ENCODE measurements at places on chromosomes 4 and X.

- DNase-seq: no peak
These were observed 57.1 kb upstream of the USP38 start for GRCh38 chr4:143127621-143128020.

DNA sequence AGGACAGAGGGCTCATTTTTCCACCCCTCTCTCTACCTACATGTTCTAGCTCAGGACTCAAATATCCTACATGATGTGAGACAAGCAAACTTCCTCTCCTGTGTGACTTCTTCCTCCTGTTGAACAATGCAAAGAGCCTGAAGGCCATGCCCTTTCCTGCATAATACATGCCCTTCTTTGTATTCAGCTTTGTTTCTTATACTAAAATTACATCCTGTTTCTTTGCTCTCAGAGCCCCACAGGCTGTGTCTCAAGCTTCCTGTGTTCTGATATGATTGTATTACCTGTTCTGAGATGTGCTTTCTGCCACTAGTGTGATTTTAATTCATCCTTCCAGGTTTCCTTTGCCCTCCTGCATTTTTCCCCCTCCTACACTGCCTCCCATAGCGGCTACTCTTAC lies 166.4 kb upstream of the AFF2 start:
- no peak for DNase-seq

DNA sequence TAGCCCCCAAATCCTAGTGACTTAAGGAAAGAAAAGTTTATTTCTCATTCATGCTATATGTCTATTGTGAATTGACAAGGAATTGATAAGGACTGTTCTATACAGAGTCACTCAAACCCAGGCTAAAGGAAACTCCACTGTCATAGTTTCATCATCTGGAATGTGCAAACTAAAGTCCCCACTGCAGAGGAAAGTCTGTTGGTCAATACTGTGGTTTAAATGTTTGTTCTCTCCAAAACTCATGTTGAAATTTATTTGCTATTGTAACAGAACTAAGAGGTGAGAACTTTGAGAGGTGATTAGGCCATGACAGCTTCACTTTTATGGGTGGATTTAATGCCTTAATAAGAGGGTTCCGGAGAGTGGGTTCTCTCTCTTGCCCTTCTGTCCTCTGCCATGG lies 149.6 kb downstream of the COX18 start:
- no peak for DNase-seq

DNA sequence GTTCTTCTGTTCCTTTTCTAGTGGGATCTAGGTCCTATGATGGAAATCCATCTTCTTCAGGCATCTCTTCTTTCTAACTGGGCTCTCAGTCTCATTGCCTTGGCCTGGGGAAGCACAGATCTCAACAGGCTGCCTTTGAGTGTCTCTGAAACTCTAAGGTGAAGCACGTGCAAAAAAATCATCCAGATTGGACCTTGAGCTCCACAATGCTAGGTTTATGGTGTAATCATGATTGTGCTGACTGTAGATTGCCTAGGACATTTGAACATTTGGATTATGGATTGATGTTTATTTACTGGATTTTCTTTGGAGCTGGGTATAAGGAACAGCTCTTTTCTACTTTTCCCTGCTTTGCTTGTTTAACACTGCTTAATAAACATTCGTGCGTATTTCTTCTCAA lies 191.5 kb upstream of the NR3C2 start:
- no peak for DNase-seq

DNA sequence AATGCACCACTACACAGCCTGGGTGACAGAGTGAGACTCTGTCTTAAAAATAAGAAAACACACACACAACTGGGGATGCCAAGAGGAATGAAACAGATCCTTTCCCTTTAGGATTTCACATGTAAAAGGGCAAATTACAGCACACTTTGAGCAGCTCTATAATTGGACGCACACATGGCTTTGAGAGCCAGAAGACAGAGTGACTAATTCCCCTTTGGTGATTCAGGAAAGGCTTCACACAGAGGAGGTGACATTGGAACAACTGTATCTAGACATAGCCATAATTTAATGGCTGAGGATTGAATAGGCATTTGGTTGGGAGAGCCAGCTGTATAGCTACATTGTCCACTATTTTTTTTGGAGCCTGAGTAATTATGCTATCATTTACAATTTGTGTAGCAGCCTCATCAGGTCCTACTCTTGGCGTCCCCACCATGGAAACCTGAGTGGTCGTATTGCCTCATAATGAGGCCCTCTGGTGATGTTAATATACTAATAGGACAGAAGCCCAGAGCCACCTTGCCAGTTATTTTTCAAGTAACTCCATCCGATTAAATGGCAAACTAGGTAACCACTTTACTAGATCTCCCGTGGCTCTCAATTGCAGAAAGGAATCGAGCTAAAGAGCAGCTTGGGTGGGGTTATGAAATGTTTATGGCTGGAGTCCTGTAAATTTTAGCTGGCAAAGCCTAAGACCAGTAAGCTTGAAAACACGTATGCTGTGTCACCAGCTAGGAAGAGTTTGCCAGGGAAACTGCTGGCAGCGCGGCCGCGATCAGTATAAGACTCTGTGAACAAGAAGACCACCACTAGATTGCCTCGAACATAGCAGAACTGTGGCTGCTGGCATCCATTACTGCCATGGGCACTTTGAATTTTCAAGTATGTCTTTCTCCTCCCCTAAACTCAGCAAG lies 8.5 kb upstream of the PPEF1 start:
- no peak for DNase-seq

GRCh38 chr4:153433754-153434105 lies 32.4 kb upstream of the TMEM131L start:
- DNase-seq: no peak

DNA sequence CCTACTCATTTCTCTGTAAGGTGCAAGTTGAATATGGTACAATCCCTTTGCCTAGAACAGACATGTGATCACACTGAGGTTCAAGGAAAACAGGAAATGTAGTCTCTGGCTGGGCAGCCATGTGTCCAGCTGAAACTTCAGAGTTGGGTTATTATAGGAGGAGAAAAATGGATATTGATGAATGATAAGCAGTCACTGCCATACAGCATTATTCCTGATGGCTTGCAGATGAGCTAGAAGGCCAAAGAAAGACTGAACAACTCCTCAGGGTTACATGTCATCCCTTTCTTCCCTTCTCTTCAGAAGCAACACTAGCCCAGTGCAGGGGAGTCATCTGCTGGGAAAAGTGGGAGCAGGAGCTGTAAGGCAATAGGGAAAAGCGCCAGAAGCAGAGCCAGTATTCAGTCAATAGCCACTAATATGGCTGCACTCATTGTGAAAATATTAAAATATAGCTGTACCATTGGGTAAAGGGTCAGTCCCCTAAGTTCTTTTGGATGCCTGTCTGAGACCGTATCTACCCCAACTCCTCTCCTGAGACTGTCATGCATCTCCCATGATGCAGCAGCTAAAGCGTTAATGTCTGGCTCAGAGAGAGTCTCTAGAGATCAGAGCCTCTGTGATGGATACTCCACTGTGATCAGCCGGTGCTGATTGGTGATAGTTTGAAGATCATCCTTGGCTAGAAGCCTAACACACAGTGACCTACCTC lies 20.5 kb downstream of the PHOX2B start:
- DNase-seq: no peak

- DNase-seq: no peak
These were observed 50.4 kb downstream of the CCDC160 start for GRCh38 chrX:134287346-134287745.

DNA sequence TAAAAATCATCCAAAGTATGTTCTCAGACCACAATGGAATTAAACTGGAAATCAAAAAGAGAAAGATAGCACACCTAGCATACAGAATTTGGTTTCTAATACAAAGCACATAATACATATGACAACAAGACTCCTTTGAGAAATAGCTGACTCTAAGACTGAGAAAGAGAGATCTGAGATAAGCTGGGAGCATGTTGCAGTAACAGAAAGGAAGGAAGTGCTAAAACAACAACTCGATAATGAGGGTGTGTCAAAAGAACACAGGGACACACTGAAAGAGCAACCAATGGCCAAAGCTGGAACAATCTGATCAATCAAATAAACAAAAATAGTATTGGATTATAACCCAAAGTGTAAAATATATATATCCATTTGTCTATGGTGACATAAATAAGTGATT lies 586.6 kb downstream of the C4orf33 start:
- no peak for DNase-seq

DNA sequence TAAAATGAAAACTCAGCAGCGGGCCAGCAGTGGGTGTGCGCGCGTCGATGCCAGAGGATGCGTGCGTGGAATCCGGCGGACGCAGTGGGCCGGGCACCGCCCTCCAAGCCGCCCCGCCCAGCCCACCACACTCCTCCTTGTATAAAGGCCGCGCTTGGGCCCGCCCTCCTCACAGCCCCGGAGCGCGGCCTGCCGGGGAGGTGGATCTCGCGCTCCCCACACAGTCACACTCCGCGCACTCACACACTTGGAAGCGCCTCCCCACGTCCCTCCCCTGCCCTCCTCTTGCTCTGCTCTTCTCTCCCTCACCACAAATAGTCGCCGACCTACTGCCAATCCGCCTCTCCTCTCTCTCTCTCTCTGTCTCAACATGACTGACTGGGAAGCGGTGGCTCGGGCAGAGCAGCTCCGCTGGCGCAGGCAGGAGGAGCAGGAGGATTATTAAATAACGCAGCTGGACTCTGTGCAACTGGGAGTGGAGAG lies at the start of gene CCSER1:
Gene CCSER1, plus strand, starts transcription at position 172 of the 483 bp plus-strand sequence.
- DNase-seq: peak; percentile 33

GRCh38 chr4:140704964-140705363 lies 51.2 kb downstream of the TBC1D9 start:
- DNase-seq: no peak

GRCh38 chr4:174631901-174632758 lies 109.8 kb upstream of the HPGD start:
- DNase-seq: no peak

- DNase-seq: no peak
These were observed 580.9 kb upstream of the ZFP42 start for GRCh38 chr4:187414716-187415115.

- no peak for DNase-seq
These were observed 28.2 kb upstream of the IGSF1 start for GRCh38 chrX:131317326-131317725.

- DNase-seq: peak; percentile 5
These were observed 287.7 kb upstream of the PCDH18 start for GRCh38 chr4:137819964-137820383.

DNA sequence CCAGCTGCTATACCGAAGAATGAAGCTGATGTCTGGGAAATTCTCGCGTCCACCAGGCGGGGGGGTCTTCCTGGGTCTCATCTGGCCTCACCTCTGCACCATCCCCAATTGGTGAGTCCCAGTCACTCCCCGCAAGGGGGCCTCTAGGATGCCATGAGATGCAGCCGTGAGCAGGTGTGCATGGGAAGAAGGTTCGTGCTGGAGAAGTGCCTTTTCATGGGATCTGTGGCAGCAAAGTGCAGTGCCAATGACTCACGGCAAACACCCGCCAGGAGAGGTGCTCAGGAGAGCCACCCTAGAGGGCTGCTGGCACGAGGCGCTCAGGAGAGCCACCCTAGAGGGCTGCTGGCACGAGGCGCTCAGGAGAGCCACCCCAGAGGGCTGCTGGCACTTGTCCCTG lies 55.1 kb downstream of the CPZ start:
- no peak for DNase-seq

GRCh38 chr4:124964251-124964650 lies 251.7 kb upstream of the ANKRD50 start:
- no peak for DNase-seq

DNA sequence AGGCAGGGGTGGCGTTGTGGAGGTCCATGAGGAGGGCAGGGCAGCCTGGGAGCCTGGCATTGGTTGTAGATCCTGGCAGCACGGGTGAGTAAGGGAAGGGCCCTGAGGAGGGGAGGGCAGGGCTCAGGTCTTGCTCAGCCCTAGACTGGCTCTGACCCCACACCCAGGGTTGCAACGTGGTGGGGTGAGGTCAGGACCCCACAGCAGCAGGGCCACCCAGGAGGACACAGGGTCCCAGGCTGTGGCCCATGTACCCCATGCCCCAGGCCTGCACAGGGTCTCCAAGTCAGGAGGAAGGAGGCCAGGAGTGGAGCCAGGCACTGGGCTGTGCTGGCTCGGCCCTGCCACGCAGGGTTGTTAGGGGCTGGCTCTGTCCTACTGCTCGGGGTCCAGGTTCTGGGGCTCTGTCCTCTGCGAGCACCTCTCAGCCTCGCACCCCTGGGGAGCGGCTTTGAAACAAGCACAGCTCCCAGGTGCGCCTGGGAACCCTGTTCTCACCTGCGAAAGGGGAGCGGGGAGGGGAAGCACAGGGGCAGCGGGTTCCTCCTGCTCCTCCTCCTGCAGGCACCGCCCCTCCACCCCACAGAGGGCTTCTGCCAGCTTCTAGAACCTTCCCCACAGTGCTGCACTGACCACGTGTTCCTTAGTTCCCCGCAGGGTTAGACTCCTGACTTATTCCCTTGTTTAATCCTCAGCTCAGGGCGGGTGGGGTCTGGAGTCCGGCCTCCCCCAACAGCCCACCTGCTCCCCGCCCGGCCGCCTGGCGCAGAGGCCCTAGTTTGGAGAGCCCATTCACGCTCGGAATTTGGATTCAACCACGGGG lies 20.4 kb downstream of the MSANTD1 start:
- no peak for DNase-seq

DNA sequence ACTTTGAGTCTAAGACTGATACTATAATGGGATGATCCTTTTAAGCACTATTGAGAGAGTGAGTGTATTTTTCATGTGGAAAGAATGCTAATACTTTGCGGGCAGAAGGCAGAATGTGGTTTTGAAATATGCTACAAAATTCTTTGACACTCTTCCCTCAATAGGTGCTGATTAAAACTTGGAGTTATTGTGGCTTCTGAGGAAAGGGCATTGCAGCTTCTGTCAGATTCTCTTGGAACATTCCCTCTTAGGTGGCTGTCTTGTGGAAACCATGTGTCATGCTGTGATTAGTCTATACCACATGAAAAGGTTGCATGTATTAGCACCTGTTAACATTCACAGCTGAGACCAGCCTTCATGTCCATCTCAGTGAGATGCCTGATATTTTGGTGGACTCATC lies 547.0 kb downstream of the STIM2 start:
- DNase-seq: no peak

- no peak for DNase-seq
These were observed 3.6 kb downstream of the SH3BGRL start for GRCh38 chrX:81205551-81205950.

DNA sequence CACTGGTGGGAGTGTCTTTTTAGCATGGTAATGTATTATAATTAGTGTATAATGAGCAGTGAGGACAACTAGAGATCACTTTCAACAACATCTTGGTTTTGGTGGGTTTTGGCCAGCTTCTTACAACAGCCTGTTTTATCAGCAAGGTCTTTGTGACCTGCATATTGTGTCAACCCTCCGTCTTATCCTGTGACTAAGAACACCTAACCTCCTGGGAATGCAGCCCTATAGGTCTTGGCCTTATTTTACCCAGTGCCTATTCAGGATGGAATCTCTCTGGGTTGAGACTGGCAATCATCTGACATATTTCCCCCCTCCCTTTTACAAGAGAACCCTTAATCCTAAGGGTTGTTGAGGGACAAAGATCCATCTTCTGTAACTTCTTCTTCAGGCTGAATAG lies 21.9 kb upstream of the ADH4 start:
- no peak for DNase-seq

- no peak for DNase-seq
These were observed 41.9 kb upstream of the PDGFRA start for GRCh38 chr4:54187148-54187547.

- DNase-seq: no peak
These were observed 4.3 kb downstream of the NR0B1 start for GRCh38 chrX:30304866-30305265.

All from GM12864 (cell line).